ENCODE measurements at places on chromosomes 2 and 18. TPM values are rescaled to one million over a fixed set of nuclear protein-coding genes. Genes with fewer than 3 reads are reported as not detected.

The DTNA gene
- 18.9 TPM for polyA plus RNA-seq

The PDE1A gene
- 45.0 TPM for polyA plus RNA-seq

The UGT1A7 gene
- polyA plus RNA-seq, result not detected

The CXCR1 gene
- 0.61 TPM for polyA plus RNA-seq

The RAB6D gene
- 1.3 TPM for polyA plus RNA-seq
